ENCODE measurements at places on chromosomes 4 and X.

- DNase-seq, result no peak
Measured at GRCh38 chrX:65894133-65894532, 145.7 kb downstream of the VSIG4 start.

DNA sequence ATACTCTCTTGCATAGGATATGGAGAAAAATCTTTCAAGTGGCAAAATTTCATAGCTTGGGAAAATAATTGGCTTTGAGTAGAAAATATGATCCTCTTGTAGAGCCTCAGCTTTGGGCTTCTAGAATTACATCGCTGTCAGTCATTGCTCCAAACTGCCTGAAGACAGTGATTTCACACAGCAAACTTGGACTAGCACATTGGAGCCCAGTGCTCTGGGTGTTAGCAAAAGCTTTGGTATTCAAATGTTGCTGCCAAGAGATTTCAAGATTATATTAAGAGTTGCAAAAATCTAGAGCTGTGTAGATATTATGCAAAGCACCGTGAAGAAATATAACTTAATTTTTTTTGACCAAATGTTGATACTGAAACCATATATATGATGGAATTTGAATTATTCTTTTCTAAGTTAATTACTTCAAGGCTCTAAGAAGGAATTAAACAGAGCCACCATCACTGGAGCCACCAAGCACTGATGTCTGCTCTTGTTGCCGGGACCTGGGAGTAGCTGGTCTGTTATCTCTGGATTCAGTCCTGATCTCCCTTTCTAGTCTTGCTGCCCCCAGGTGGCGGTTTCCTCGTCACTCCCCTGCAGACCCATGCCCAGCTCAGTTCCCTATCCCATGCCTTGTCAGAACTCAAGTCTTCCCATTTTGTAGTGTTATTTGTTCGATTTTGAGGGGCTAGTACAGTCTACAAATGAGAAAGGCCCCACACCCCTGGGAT is 260.7 kb upstream of the SFRP2 start:
- no peak for DNase-seq

DNA sequence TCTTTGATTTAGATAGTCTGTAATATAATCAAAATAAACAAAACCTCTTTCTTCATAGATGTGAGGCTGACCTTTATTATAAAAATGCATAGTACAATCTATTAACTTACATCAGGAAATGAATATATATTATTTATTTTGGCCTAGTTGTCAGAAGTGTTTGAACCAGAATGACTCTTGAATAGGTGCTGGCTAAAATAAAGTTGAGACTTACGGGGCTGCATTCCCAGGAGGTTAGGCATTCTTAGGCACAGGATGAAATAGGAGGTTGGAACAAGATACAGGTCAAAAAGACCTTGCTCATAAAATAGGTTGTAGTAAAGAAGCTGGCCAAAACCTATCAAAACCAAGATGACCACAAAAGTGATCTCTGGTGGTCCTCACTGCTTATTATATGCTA is 1193.3 kb upstream of the IGFBP7 start:
- no peak for DNase-seq

DNA sequence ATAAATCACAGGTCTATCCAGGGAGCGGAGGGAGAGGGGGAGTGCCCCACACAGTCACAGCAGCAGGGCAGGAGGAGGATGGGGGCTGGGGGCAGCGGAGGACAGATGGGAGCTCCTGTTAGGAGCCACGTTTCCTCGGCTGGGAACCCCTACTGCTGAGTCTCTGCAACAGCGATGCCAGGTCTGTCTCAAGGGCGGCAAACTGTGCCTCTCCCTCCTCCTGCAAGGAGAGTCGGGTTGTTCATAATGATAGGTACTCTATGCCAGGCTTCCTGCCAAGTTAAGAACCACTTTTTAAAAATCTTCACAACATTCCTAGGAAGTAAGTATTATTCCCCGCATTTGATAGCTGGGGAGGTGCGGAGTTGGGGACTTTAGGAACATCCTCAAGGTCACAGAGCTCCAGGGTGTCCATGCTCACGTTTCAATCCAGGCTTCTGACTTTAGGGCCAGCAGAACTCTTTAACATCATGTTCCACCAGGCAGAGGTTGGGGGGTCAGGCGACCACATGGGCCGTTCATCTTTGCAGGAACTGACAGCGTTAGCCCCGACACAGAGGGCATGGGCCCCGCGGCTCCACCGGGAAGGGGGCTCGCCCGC is 98.3 kb upstream of the MAML3 start:
- DNase-seq, result peak; percentile 46

DNA sequence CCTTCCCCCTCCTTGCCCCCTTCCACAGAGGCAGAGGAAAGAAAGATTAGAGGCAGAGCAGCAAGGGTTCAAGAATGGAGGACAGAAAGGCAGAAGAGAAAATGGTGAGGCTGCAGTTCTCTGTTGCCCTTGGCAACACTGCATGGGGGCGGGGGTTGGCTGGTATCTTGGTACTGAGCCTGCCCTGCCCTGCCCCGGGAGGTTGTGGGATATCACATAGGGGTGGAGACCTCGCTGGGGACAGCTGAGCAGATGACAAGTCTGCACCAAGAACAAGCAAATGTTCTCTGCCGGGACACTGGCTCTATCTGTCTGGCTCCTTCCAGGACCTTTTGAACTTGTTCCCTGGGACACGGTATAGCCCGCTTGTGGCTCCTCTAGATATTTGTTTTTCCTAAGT is 39.8 kb downstream of the NHS start:
- no peak for DNase-seq

GRCh38 chr4:160265014-160265413 is 1162.1 kb downstream of the RAPGEF2 start:
- DNase-seq, result no peak

DNA sequence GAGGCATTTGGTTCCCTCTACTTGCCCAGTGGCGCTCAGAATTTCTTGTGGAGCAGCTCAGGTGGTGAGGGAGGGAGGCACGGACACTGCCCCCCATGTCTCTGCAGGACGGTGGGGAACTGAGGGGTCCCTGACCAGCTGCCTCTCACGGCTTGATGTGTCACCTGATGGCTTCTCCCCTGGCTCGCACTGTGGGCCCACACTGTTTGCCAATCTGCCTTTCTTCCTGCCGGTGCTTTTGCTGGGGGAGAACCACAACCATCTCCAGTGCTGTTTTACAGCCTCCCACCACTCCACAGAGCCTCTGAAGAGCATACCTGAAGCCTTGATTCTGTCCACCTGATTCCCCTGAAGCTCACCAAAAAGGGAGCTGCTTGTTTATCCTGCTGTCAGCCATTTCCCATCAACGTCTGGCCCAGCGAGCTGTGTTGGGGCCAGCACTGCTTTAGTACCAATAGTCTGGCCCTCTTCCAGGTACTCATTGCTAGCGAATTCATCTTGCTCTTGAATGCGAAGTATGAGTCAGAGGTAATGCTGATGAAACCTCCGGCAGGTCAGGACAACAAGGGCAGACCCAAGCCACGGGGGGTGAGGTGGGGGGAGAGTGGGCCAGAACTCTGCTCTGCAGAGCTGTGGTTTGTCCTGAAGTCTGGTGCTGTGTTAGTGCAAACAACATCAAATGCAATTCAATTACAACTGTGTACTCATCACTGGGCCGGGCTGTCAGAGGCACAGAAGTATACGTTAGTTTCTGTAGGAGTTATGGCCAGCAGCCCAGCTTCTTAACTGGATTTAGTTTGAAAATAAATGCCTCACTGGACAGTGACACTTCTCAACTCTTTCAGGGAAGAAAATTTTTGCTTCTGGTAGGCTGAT is 208.3 kb upstream of the JADE1 start:
- no peak for DNase-seq

GRCh38 chr4:137226900-137227299 is 305.4 kb downstream of the PCDH18 start:
- no peak for DNase-seq

GRCh38 chr4:19752599-19752998 is 499.1 kb upstream of the SLIT2 start:
- no peak for DNase-seq

DNA sequence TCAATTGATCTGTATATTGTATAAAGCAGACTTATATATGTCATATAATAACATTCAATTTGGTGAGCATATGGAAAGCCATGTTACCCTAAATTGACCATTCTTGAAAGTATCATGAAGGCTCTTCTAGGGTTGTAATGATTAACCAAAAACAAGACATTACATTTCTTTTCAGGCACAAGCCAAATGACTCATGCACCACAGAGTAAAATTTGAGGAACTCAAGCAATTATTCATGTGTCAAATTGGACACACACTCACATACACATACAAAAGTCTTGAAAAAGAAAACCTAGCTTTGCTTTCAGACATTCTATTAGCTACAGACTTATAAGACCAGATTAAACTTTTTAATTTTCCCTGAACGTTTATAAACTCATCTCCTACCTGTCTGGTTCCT is 146.5 kb upstream of the PCDH18 start:
- DNase-seq, result no peak

DNA sequence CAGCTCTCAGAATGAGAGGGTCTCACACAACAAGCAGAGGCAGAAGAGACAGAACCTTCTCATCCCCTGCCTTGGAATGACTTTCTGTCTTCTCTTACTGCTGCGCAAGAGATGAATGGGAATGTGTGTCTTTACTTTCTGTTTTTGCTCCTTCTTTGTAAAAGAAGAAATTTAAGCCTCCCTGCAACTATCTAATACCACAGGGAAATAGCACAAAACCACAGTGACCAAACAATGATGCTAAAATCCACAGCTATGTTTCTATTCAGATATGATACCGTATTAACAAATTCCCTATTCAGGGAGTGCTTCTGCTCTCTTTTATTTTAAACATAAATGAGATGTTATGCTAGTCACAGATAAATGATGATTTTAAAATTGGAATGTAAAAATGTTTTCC is 173.8 kb upstream of the RAI2 start:
- no peak for DNase-seq
